Dermis blood vessel endothelial cell (primary cell): ENCODE measurements at places on chromosomes 12 and 14.
A peak's percentile ranks its signal among the peaks of the same experiment; 100 is the strongest.

DNA sequence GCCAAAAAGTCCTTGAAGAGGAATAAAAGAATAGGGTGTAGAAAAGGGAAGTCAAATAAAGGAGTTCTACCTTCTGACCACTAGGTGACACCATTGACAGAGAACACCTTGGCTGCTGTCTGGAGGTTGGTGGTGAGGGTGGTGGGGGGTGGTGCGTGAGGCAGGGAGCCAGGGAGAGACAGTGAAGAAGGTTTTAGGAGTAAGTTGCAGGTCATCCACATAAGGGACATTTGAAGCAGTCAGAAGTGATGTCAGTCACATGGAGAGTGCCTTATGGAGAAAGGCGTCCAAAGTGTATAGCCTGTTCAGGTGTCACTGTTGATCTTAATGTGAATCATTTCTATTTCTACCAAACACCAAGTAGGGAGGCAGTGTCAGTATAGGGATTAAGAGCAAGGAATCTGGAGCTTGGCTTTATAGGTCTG, 279.3 kb upstream of the DDHD1 start:
- DNase-seq, result peak; percentile 69

DNA sequence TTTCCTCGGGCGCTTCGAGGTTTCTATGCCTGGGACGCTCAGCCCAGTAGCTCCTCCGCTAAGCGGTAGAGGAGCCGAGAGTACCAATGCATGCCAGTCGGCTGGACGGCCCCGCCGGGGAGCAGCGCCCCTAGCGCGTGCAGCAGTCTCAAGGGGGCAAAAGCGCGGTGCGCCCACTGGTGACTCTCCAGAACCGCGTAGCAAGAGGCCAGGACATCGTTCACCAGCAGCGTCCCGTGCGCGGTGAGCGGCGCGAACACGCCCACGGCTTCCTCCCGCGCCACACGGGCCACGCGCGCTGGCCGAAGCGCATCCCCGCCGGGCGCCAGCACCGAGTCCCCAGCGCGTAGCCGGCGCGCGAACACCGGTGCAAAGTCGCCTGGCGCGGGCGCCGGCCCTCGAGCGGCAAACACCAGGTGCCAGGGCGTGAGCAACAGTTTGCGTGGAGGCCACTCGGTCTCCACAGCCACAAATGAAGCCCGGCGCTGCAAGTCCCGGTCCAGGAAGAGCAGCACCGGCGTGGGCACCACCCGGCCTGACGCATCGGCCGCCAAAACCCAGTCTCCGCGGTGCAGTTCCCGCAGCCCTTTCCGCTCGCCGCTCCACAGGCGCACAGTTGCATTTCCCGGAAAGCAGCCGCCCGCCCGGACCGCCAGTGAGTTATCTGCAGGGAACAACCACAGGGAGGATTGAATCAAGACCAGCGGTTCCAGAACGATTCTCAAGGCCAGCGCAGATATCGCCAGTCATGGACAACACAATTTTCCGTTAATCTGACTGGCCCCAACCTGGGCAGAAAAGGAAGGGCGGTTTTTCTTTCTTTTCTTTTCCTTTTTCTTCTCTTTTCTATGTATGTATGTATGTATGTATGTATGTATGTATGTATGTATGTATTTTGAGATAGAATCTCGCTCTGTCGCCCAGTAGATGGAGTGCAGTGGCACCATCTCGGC, 4.5 kb downstream of the DHH start:
- peak; percentile 56 for DNase-seq

GRCh38 chr12:56633468-56634241, 3.5 kb upstream of the BAZ2A start:
- DNase-seq, result no peak

- DNase-seq, result no peak
These were observed 197.2 kb upstream of the NUDT4 start for GRCh38 chr12:93180566-93180965.

- DNase-seq, result peak; percentile 93
These were observed 17.7 kb upstream of the PGF start for GRCh38 chr14:74973003-74973653.

- no peak for DNase-seq
These were observed 18.0 kb downstream of the TMEM63C start for GRCh38 chr14:77199590-77199989.

DNA sequence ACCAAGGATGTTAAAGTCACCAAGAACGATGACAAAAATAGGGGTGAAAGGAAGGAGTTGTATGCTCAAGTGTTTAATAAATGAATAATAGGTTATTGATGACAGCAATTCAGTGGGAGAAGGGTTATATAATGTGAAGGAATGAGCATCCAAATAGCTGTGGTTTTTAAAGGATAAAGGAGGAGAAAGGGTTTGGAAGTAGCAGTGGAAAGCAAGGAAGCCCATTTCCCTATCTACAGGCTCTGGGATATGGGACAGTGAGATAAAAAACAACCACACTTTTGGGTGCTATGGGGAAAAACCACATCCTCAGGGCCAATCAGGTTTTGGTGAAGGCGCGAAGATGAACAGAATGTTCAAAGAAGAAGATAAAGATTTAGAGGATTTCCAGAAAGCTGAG, 258.6 kb downstream of the ZFP36L1 start:
- DNase-seq, result no peak

DNA sequence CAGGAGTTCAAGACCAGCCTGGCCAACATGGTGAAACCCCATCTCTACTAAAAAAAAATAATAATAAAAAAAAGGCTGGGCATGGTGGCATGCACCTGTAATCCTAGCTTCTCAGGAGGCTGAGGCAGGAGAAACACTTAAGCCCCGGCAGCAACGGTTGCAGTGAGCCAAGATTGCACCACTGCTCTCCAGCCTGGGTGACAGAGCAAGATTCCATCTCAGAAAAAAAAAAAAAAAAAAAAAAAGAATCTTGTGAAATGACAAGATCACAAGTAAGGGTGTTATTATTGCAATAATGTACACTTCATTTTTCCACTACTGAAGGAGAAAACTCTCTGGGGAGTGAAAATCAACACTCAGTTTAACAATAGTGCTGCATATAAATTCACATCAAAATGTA, 8.8 kb upstream of the PTGR2 start:
- no peak for DNase-seq

DNA sequence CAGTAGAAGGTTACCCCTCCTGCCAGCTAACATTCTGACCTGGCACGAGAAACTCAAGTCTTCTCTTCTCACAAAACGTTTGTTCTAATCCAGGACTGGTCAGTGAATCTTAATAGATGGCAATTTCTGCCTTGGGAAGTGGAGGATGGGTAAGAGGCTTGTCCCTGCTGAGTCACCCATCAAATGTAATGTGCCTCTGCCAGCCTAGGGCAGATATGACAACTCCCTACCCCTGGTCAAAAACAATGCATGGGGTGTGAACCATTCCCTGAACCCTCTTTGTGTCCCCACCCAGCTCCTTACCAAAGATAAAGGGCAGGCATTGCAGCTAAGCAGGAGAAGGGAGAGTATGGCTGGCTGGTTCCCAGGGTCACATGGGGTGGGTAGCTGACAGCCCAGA, 1052.9 kb downstream of the GALC start:
- DNase-seq, result no peak

GRCh38 chr12:53944209-53944608, 5.6 kb downstream of the HOXC13 start:
- no peak for DNase-seq

- DNase-seq, result no peak
These were observed 95.4 kb downstream of the DUSP16 start for GRCh38 chr12:12467264-12467663.

DNA sequence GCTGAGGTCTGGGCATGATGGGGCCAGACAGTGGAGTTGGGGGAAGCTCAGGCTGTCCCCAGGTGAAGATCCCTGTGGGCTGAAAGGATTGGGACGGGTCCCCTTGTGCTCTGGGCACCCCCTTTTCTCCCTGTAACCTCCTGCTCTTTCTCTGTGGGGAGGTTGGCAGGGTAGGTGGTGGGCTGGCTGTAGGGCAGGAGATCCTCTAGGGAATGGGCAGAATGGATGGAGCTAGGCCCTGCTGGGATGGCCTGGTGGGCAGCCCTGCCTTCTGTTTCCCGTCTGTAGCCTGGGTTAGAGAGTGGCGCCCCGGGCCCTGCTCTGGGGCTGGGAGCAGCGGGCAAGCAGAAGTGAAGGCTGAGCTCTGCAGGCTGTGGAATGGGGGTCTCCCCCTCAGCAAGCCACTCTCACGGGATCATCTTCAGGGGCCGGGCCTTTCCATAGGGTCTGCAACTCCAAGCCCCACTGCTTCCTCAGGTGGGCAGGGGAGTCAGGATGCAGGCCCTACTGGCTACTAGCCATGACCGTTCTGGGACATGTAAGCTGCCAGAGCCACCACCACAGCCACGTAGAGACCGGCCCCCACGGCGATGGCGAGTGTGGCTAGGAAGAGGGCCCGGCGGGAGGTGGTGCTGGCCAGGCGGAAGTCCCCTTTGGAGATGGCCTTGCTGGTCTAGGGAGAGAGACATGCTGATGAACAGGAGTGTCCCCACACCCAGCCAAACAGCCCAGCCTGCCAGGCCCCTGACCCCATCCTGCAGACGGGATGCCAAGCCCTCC, 18.8 kb downstream of the SYNDIG1L start:
- DNase-seq, result no peak

DNA sequence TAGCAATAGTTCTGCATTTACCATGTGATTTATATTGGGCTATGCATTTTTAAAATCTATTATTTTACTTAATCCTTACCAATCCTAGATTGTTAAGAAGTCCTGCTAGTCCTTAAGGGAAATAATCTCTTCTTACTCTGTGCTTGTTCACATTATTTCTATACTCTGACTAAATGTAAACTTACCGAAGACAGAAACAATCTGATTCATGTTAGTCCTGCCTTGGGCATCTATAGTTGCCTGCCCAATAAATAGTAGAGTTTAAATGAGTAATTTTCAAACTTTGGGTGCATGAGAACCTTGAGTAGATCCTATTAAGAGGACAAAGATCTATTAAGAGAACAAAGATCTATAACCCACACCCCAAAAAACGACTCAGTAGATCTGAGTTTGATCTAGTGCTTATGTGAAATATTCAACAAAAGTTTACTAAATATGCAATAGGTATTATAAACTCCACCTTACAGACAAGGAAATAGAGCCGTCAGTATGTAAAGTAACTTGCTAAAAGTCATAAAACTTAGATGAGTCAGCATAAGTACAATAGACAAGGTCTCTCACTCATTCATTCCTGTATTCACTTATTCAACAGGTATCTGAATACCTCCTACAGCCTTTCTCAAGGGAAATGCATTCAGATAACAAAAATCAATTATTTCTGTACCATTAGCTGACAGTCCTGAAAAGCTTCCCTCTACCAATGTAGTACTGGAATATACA, 127.6 kb downstream of the PAWR start:
- DNase-seq, result no peak

GRCh38 chr14:31927348-31927832, 149.7 kb upstream of the ARHGAP5 start:
- DNase-seq, result peak; percentile 95
